ENCODE measurements at places on chromosomes 2 and 18.

GRCh38 chr18:48946329-48946835 is 4.4 kb downstream of the SMAD7 start:
- DNase-seq = no peak

- no peak for DNase-seq
These were observed 103.7 kb upstream of the CYP20A1 start for GRCh38 chr2:203135105-203135504.

- DNase-seq = no peak
These were observed 2.1 kb upstream of the GPR75 start for GRCh38 chr2:53861824-53862223.

GRCh38 chr2:205814039-205814364 is 131.7 kb downstream of the NRP2 start:
- no peak for DNase-seq

GRCh38 chr2:191056228-191056627 is 42.3 kb upstream of the STAT1 start:
- no peak for DNase-seq

GRCh38 chr2:80968450-80968849 is 663.9 kb upstream of the LRRTM1 start:
- no peak for DNase-seq

GRCh38 chr2:70646420-70646818 is 92.8 kb upstream of the TGFA start:
- no peak for DNase-seq

DNA sequence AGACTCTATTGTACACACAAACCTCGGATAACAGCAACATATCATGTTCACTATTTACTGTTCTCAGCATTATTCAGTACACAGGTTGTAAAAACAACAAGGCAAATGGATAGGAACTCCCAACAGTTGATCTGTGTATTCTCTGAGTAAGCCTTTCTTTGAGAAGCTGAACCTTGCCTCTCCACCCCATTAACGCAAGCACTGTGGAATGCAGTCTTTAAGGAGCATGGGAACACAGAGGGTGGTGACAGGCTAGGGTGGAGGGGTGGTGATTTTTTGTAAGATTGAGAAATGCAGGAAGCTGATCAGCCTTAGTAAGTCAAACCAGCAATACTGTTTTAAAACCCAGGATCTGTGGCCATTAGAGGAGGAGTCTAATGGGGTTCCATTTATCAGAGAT is 19.6 kb upstream of the SERPINB11 start:
- DNase-seq = no peak

- no peak for DNase-seq
These were observed 230.4 kb downstream of the IKZF2 start for GRCh38 chr2:212921061-212921460.

Data from activated T-cell treated with anti-CD3 and anti-CD28 coated beads for 48 hours (primary cell).